ENCODE measurements at places on chromosomes 4 and X.

DNA sequence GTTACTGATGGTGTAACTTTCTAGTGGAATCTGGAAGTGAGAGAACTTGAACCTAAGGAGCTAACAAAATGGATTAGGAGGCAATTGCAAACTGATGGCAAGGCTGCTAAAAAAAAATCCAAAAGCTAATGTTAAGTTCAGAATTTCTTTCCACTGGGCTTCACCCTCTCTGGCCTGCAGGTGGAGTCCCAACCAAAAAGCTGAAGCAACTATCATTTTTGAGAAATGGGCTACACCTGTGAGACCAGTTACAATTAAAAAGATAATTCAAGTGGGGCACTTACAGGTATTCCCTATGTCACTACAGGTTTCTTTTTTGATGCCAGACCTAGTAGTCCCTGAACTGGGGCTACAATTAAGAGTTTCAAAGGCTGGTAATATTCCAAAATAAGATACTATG, 142.1 kb upstream of the FTHL17 start:
- no peak for DNase-seq

DNA sequence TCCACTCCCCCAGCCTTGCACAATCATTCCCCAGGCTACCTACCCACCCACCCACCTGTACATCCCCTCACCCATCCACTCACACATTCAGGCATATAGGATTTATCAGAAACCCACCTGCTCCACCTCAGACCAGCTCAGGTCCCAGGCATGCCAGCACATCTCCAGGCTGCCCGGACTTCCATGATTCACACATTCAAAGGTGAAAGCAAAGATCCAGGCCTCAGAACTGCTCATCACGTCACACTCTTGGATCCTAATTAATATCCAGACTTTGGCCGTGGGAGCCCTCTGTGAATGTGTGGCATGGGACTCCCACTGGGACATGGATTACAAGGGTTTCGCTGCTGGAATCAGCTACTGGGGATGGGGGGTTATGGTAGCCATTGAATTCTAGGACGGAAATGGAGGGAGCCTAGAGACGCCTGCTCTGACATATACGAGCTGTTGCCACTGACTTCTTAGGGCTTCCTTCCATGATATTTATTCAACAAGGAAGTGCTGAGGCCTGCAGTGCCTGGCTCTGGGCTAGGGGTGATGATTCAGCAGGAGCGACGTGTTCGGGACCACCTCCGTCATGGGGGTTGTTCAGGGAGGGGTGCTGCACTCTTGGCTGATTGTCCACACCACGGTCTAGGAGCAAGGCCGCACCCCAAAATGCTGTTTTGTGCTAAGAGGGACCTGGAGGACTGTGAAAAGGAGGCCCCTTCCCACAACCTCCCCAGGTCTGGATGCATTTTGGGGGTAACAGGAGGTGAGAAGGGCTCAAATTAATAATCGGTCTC, 56.9 kb upstream of the ADRA2C start:
- no peak for DNase-seq

DNA sequence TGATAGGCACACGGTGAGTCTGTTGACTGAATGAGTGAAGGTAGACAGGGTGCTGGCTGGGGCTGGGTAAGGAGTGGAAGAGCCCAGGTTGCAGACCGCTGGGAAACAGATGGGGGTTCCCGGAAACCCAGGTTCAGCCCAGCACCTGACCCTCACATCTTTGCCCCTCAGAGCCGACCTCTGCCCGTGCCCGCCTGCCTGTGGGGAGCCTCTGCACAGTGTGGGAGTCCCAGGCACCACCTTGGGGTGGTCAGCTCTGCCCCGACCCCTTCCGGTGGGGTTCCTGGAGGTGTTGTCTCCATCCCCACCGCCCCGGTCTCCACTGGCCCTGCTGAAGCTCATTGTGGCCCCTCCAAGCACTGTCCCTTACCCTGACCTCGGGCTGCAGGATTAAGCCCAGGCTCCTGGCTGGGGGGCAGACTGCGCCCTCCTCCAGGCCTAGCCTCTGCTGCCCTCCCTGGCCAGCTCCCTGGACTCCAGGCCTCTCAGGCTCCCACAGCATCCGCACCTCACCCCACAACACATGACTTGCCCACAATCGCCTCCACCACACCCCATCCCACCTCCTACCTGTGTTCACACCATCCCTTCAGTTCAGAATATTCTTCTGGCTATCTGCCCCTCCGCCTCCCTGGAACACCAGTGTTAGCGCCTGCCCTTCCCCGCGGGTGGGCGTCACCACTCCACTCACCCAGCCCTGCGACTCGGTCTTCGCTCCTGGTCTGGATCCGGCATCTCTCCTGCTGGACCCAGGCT, 21.4 kb downstream of the HMX1 start:
- DNase-seq = no peak

GRCh38 chr4:153090670-153091385, 113.4 kb upstream of the TRIM2 start:
- no peak for DNase-seq

GRCh38 chr4:30610361-30610760, 109.8 kb upstream of the PCDH7 start:
- DNase-seq = no peak

GRCh38 chr4:26152056-26152455, 168.8 kb upstream of the RBPJ start:
- DNase-seq = no peak

DNA sequence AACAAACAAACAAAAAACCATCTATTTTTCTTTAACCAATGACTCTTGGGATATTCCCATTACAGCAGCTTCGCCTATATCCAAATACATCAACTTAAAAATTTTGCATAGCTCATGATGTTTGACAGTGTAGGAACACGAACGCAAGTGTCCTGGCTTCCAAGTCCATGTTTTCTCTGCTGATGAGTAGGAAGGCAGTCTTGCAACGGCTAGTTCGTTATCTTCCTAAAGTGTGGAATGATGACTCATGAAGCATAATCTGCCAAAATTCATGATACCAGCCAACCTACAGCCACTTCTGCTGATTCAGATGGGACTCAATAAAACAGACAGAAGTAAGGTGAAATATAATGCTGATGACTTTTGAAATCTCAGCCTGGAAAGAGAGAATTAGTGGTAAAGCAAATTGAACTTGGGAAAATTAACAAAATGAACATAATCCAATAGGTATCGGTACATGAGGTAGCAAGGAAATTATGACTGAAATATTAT, 6.4 kb upstream of the SEPTIN11 start:
- no peak for DNase-seq

GRCh38 chr4:41174444-41174843, 39.9 kb downstream of the APBB2 start:
- DNase-seq = no peak

DNA sequence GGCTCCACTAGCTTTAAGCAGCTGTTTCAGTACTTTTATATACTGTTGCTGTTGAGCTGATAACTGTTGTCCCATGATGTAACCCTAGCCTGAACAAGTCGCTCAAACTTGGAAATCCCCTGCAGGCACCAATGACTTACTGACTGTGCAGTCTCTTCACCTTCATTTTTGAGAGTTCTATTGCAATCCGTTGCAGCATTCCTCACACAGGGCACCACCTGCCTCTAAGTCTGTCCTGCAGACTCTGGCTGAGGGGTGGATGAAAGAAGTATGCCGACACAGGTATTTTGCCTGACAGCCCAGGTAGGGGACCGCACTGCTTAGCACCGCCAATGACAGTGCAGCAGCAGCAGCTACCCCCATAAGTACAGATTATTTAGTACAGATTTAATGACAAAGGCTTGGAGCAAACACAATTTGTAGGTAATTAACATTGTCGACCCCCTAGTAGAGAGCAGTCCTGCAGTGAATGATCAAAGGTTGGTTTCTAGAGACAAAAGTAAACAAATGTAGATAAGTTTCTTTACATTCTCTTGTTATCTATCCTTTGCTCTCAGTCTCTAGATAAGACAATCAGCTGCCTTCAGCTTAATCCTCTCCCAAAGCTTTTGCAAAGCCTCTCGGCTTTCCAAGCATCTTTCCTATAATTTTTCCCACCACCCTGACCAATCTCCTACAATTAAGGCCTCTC, 205.0 kb downstream of the PABPC4L start:
- no peak for DNase-seq

- DNase-seq = no peak
Measured at GRCh38 chr4:13533670-13534343, 10.5 kb downstream of the NKX3-2 start.

DNA sequence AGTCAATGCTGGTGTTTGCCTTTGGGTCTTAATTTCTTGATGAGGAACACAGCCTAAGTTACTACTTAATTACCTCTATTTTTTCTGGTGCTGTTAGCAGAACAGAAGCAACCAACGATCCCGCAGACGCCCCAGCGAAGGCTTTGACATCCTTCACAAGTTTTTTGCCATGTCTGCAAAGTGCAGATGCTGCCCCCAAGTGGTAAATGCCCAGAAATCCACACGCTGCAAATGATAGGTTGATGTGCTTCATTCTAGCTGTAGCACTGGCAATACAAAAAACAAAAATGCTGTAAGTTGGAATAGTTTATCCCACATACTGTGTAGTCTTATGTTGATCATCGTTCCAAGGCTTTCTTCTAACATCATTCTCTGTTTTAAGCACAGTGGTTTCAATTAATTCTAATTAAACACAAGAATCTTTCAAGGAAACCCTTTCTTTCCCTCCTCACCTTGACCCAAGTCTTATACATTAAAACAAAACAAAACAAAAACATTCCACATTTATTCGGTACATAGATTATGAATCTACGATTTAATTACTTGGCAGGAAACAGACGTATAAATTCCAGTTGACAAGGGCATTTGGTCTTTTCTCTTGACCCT, 1.2 kb downstream of the PNPLA4 start:
- peak; percentile 35 for DNase-seq

DNA sequence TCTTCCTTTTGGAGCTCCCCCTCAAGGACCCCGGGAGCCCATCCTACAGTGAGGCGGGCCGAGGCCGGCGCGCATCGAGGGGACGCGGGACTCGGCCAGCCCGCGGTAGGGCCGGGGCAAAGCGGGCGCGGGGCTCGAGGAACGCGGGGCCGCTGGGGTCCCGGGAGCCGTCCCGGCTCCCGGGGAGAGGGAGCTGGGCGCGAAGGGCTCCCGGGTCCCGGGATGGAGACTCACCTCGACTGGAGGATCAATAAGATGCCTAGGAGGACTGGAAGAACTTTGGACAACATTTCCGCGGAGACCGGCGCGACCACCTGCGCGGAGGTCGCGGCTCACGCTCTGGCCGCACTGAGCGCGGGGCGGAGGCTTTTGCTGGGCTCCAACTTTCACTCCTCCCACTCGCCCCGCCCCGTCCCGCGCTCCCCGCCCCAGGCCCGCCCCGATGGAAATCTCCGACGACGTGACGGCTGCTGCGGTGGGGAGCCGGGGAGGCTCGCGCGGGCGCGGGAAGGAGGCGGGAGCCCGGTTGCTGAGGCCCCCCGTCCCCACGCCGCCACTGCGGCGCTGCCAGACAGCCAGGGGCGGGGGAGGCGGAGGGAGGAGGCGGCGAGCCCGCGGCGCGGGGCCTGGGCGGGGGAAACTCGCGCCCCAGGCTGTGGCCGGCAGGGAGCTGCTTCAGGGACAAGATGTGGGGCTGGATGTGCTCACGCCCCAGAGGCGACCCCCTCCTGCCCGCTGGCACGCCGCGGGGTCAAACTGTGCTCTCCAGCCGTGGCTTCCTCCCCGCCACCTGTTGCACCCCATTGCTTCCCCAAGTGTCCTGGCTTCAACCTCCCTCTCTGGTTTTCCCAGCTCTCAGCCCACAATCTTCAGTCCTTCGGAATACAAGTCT, at the start of gene GABRE:
Gene GABRE, minus strand, starts transcription at position 341 of the 892 bp plus-strand sequence. Its CDS starts 51 bp downstream, at position 290.
- DNase-seq = no peak

- no peak for DNase-seq
Measured at GRCh38 chrX:44945736-44946135, 72.7 kb downstream of the KDM6A start.

GRCh38 chrX:47361538-47362511, 8.6 kb upstream of the ZNF157 start:
- no peak for DNase-seq

DNA sequence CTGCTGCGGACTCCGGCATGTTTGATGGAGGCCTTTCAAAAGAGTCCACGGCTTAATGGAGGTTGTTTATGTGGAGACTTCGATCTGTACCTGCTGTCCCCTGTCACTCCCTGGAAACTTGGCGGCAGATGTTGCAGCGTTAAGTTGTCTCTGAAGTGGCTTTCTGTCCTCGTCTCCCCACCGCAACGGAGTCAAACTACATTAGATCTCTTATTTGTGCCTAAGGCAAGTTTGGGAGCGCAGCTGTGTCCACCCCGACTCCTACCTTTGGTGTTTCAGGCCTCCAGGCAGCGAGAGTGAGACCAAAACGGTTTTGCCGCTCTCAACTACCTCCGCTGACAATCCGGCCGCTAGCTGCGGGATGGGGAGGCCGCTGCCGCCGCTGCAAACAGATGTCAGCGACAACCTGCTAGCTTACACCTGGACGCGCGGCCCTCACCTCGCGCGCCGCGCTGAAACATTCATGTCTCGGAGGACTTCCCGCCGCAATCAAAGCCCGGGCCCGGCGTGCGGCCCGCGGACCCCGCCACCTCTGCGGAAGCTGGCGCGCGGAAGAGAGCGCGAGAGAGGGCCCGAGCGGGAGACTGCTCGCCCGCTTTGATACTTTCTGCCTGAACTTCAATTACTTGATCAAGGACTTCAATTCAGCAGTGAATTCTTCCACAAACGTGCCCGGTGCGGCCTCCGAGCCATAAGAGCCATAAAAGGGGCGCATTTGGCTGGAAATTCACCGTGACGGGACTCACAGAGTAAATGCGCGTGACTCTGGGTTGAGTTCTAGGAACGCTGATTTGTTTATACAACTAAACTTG, 108.4 kb downstream of the ANTXR2 start:
- DNase-seq = no peak

DNA sequence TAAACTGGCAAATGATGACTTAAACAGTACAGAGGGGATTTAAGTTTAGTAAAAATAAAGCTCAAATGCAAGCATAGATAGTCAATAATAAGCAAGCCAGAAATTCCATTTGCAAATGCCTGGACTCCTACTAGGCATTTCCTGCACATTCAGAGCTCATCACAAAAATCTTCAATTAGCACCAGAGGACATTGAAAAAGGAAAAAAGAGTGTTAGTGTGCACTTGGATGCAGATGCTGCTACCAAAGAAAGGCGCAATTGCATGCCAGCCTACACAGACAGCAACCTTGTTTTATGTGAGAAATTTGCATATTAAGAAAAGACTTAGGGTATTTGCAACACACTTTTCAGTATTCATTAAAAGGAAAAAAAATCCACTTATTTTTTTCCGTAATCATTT, 282.1 kb downstream of the GRIA2 start:
- no peak for DNase-seq

- no peak for DNase-seq
Measured at GRCh38 chr4:81571105-81571504, 99.4 kb upstream of the RASGEF1B start.

DNA sequence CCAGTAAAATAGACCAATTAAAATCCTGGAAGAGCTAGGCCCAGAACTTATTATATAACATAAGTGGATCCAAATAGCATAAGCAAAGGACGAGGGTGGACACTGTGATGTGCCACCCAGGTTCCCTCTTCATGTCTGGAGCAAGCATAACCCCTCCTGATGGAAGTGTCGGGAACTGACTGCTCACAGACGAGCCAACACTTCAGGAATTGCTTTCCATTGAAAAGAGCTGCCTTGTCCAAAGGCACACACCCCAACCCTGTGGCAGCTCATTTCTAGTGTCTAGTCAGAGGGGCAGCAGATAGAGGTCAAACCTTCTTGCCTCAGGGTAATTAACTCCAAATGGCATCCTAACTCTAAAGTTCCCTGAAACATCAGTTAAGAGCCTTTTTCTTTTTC, 15.3 kb downstream of the DDIT4L start:
- DNase-seq = no peak

GRCh38 chr4:13160920-13161319, 323.2 kb downstream of the RAB28 start:
- DNase-seq = no peak
